Activated naive CD4-positive, alpha-beta T cell (primary cell): ENCODE measurements at places on chromosomes 3 and 15.

DNA sequence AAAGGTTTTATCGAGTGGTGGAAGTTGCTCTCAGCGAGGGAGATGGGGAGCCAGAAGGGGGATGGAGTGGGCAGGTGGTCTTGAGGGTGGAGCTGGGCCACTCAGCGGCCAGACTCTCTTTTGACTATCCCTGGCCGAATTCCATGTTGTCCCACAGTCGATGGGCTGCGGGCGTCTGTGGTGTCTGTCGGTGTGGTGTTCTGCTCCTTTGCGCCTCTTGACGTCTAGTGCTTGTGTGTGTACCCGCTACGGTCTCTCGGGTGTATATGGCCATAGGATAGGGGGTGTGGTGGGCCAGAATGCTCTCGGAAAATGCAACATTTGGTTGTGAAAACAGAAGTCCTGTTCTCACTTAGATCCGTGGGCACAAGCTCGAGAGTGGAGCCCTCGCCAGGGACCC, 297.0 kb downstream of the CGGBP1 start:
- DNase-seq, result no peak

DNA sequence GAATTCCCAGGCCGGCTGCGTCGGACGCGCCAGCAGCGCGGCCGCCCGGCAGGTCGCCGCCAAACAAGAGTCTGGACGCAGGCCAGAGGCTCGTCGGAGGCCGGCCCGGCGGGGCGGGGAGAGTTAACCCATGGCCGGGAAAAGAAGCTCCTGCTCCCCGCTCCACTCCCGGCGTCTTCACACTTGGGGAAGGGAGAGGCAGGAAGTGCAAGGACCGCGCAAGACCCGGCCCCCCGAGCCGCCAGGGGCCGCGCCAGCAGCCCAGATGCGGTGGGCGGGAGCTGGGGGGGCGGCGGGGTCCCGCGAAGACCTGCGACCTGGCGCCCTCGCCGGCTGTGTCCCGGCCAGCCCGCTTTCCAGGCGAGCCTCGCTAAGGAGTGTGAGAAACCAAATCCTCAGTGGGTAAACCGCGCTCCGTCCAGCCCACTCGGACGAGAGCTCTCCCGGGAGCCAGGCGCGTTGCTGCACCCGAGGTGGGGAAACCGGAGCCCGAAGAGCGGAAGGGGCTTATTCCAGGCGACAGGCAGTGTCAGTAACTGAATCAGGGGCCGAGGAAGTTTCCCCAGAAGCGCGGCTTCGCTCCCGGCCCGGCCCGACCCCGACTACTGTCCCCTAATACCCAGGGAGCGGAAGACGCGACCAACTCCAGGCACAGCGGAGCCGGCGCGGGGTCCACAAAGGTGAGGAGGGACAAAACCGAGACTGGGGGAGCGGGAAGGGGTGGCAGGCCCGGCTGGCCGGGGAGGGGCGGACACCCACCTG, 721 bp downstream of the ADAMTS7 start:
- DNase-seq, result no peak

- DNase-seq, result no peak
Observed at GRCh38 chr3:9765865-9766264, 3.9 kb downstream of the CAMK1 start.

- no peak for DNase-seq
Observed at GRCh38 chr3:10505050-10505790, at the start of gene ATP2B2. Gene ATP2B2 (minus strand): TSS chr3:10505586. CDS start chr3:10449543, 56,043 bp downstream.

DNA sequence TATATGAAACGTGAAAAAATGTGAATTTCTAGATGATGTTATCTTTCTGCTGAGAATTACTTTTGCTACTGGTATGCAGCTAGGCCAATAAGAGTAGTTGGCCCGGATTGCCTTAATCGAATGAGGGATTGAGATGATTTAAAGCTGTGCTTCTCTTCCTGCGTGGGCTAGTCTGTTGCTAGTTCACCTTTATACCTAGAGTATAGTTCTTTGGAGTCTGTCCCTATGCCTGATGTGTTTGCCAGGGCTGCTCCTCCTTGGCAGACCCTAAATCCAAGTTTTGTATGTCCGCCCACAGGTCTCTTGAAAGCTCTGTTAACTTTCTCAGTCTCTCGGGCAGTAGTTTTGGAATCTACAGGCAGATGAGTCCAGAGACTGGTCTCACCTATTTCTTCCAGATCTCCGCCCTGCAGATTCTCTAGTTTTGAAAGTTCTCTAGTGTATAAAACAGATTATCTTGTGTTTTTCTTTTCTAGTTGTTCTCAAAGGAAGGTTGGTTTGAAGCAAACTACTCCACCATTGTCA, 64.9 kb downstream of the MEF2A start:
- DNase-seq, result no peak

GRCh38 chr3:196332168-196332567, 6.0 kb downstream of the TM4SF19 start:
- no peak for DNase-seq

DNA sequence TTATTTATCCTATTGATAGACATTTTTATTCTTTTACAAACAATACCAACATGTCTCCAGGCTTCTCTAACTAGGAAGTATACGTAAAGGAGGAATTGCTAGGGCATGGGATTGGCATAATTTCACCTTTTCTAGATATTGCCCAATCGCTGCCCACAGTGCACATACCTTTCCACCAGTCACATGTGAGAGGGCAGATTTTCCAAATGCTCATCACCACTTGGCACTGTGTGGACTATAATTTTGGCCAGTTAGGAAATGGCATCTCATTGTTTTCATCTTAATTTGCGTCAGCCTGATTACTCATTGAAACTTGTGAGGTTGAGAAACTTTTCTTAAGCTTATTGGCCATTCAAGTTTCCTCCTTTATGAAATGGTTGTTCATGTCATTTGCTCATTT, 57.4 kb upstream of the POLR2M start:
- DNase-seq, result no peak

DNA sequence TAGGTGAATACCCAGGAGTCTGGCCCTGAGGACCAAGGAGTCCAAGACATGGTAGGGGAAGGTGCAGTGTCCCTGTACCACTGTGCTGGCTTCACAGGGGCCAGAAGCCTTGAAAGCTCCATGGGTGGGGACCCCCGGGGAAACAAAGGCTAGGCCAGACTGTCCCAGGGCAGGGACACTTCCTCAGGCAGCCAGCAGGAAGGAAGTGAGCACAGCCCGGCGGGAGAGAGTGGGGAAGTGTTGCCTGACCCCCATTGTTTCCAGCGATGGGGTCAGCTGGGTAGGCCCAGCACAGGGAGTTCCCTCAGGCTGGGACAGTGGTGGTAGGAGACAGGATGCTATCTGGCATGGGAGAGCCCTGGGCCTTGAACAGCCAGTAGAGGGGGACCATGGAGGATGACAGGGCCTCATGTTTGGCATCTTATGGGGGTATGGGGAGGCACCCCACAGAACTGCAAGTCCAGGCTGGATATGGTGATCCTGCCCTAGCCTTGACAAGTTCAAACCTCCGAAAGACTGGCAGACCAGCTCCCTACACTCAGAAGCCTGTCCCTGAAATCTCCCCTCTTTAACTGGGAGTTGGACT, 1.2 kb upstream of the HYAL2 start:
- DNase-seq, result no peak

DNA sequence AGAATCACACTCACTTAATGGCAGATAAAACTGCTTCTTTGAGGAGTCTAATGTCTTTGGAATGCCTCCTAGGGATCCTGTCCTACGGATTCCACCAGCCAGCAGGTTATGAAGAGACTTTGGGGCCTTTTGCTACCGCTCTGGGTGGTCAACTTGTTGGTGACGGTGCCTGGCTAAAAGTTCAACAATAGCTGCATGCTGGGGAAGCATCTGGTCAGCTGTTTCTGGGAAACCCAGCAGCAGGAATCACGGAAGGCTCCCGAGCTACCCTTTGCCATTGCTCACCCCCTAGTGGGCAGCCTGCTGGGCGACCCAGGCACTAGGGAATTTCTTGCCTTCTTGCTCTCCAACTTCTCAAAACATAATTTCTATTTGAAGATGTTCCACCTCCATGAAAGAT, 263.3 kb downstream of the NEK10 start:
- no peak for DNase-seq

DNA sequence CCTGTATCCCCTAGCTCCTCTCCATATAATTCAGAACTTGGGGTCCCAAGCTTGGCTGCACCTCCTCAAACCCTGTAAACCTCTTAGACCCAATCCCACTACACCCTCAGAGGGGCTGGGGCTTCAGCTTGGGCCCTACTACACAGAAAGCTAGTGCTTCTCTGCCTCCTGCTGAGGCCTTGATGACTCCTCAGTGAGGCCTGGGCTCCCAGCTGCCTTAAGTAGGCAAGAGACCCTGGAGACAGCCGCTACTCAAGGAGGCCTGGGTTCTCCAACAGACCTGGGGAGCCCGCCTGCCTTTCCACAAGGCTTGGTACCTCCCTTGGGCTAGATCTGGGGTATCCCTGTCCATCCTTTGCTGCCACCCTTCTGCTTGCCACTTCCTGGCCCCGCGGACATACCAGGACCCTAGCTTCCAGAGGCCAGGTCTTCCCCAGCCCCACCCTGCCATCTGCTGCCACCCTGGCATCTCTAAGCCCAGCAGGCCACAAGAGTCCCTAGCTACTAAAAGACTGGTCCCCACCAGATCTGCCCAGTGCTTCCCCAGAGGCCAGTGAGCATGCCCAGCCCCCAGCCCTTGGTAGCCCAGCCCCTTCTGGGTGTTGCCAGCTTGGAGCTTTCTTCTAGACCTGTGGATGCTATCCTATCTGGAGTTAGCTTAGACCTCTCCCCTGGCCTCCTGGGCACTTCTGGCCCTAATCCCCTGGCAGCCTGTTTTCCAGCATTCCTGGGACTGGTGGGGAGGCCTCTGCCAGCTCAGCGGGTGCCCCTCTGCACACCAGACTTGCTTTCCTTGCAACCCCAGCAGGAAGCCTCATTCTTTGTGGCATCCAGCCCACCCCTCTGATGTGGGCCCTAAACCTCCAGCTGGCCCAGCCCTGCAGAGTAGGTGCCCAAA, 13.7 kb downstream of the C15orf39 start:
- DNase-seq, result no peak

DNA sequence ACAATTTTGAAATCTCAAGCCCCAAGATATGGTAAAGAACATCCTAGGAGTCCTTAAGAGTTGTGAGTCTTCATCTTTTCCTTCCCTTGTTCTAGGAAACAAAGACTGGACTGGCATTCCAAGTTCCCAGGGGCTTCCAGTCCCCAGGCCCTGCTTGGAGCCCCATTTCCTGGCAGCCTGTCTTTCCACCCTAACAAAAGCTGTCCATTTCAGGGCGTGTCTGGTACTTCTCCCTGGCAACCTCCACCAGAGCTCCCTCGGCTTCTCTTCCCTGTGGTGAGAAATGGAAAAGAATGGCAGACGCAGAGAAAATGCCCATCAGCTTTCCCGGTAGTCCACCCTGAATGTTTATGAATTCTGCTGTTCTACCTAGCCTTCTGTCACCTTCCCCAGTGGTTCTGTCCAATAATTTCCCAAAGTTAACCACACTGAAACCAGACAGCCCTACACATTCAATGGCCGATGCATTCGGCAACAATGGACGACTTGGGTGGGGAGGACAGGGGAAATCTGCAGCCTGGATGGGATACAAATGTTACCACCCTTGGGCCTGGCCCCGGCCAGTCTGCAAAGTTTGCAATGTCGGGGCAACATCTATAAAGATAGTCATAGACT, 6.8 kb downstream of the RAB6B start:
- no peak for DNase-seq

DNA sequence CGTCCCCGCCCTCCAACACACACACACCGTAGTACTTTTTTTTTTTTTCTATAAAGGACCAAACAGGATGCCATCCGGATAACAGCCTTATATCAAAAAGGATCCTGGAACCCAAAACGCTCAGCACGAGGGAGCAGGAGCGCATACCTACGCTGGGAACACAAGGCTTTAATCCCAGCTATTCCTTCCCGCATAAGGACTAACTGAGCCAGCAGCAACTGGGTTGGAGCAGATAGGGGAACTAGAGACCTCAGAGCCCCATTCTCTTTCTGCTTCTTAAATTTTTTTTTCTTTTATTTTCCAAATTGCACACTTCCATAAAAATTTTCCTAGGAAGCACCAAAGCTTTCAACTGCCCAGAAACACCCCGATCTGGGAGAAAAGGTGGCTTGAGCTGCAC, 1.3 kb downstream of the TRANK1 start:
- DNase-seq, result no peak

- DNase-seq, result no peak
Observed at GRCh38 chr15:70401709-70402108, 304.0 kb upstream of the TLE3 start.

GRCh38 chr15:96324940-96325540, 5.5 kb upstream of the NR2F2 start:
- DNase-seq, result no peak

DNA sequence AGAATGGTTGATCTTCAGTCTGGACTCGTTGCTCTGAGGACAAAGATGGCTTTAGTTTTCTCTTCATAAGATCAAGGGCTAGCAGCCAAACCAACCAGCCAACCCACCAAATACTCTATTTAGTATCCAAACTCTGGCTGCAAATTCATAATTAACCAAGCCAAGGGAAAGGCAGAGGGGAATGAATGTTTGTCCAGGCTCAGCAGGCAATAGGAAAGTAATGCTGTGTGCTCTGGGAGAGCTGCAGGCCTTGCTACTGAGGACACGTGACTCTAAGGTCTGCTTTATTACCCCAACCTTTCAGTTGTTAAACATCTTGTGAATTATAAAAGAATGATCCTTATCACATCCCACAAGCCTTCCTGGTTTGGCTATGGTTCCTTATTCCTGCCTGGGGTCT, 52.3 kb upstream of the GALNT15 start:
- DNase-seq, result no peak

DNA sequence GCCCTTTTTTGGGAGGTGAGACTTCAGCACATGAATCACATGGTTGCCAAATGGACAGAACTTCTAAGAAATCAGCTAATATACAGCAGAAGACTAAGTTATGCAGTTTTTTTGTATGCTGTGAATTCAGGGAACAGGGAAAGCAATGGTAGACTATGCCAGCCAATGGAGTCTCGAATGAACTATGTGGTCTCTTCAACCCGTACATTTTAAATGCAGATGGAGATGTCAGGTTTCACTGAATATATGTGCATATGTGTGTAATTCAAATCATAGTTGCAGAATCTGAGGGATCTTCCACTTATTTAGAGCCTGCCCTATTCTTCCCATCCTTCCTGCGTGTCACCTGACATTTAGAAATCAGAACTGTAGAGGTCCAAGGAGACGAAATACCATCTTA, 187.9 kb downstream of the SLCO3A1 start:
- DNase-seq, result no peak
